ENCODE measurements at places on chromosomes 7 and 10.
A peak's percentile ranks its signal among the peaks of the same experiment; 100 is the strongest.

DNA sequence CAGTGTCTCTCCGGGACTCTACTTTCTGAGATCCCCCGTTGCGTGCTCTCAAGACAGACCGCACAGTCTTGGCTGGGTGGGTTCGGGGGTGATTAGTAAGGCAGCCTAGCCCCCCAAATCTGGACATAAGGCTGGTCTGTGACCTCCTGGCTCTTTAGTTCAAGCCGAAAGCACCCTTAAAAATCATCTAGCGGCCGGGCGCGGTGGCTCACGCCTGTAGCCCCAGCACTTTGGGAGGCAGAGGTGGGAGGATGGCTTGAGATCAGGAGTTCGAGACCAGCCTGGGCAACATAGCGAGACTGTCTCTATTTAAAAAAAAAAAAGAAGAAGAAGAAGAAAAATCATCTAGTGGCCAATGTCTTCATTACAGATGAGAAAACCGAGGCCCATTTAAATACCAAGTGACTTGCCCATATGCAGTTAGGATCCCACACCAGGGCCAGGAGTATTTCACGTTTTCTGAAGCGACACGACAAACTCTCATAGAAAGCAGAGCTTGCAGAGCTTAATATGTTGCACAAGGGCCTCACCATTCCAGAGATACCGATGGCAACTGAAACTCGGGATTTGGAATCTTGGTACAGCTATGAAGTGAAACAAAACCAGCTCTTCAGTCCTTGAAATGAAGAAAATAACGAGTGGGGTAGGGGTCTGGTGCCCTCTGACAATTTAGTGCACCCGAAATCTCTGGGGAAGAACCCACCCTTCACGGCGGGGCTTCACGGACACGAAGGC, 703 bp upstream of the HILPDA start:
- peaks cover 20% of the 10 kb centered on the region for H3K36me3 ChIP-seq
- peaks cover 12% of the 10 kb centered on the region for H3K27me3 ChIP-seq
- no peak for DNase-seq
- H3K4me3 ChIP-seq = peak overlapping the region; percentile 95
- H3K27ac ChIP-seq = peak overlapping the region; percentile 79
- peaks cover 68% of the 10 kb centered on the region for H3K4me1 ChIP-seq

- peaks cover 8% of the 10 kb centered on the region for H3K4me1 ChIP-seq
- no peak overlapping the region for H3K4me3 ChIP-seq
- no peaks in the 10 kb centered on the region for H3K27me3 ChIP-seq
- DNase-seq = no peak
- no peak overlapping the region for H3K27ac ChIP-seq
These were observed 11.4 kb upstream of the TMEM26 start for GRCh38 chr10:61464461-61465170.

- H3K27me3 ChIP-seq = no peaks in the 10 kb centered on the region
- no peak for DNase-seq
- H3K4me1 ChIP-seq = no peaks in the 10 kb centered on the region
- no peak overlapping the region for H3K4me3 ChIP-seq
- H3K36me3 ChIP-seq = no peaks in the 10 kb centered on the region
These were observed 33.5 kb downstream of the ACTA2 start for GRCh38 chr10:88919041-88919440.

DNA sequence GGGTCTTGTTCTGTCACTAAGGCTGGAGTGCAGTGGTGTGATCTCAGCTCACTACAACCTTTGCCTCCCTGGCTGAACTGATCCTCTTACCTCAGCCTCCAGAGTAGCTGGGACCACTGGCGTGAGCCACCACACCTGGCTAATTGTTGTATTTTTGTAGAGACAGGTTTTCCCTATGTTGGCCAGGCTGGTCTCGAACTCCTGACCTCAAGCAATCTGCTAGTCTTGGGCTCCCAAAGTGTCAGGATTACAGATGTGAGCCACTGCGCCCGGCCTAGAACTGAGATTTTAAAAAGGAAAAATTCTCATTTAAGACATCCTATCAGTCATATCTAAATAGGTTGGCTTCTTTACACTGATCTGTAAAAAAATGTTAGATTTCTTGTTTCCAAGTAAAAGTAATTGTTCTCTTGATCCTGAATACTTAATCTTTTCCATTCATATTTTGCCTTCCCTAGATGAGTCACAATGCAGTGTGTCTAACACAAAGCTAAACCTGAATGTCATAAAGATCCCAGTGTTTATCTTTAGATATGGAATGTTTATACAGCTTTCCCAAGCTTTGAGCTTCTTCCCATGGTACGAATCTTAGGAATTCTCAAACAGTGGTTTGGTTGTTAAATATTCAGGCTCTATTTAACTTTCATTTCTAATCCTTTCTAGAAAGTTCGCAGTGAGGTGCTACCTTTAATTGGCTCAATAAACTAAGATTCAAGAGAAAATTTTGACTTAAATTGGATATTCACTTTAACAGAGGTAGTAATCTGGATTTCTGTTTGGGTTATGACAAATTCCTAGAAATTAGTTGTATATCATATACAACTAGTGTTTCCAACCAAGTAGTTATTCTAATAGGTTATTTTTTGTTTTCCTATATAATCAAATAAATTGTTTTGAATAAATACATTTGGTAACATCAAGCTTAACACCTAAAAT, 12.1 kb upstream of the LAMB1 start:
- H3K27ac ChIP-seq = no peak overlapping the region
- H3K4me3 ChIP-seq = no peak overlapping the region
- peaks cover 3% of the 10 kb centered on the region for H3K4me1 ChIP-seq
- no peak for DNase-seq
- no peaks in the 10 kb centered on the region for H3K36me3 ChIP-seq
- H3K27me3 ChIP-seq = peaks cover 3% of the 10 kb centered on the region

- peak overlapping the region; percentile 95 for H3K27ac ChIP-seq
- peaks cover 35% of the 10 kb centered on the region for H3K36me3 ChIP-seq
- no peak overlapping the region for H3K4me3 ChIP-seq
- H3K27me3 ChIP-seq = no peaks in the 10 kb centered on the region
- no peak for DNase-seq
These were observed 10.0 kb downstream of the KLF6 start for GRCh38 chr10:3774814-3775695.

- peaks cover 3% of the 10 kb centered on the region for H3K36me3 ChIP-seq
- no peaks in the 10 kb centered on the region for H3K27me3 ChIP-seq
These were observed 170.6 kb downstream of the PKD1L1 start for GRCh38 chr7:47777531-47778152.

DNA sequence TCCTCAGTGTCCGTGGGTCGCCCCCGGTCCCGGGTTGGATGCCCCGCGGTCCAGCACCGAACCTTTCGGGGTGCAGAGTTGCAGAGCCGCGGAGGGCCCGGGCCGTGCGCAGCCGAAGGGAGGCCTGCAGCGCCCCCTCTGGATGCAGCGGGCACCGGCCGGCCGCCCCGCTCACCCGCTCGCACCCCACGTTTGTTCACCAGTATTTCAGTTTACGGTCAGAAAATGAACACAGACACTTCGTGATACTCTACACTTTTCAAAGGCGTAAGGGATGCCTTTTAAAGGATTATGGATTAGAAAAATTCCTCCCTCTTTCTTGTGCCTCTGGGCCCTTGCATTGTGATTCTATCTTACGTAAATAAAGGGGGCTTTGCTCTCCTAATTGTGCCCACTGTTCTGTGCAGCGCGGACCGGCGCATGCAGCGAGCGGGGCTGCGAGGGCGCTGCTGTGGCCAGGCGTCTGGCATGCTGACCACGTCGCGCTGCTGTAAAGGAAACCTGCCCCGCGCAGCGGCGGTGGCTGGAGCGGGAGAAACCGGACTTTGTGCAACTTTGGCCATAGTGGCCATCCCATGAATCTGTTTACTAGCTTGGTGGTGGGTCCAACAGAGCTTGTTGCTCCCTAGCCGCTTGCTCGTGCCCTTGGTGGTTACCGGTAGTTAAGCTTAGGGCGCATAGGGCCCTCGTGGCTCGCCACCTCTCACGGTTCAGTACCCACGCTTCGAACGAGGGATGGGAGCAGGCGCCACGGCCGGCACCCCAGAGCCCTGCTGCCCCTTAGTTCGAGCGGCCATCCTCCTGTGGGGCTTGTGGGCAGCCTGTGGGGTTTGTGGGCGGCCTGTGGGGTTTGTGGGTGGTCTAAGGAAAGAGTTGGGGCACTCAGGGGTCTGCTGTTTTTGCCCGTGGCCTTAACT, 739 bp upstream of the MEST start:
- DNase-seq = peak; percentile 71
- peaks cover 6% of the 10 kb centered on the region for H3K36me3 ChIP-seq
- peaks cover 46% of the 10 kb centered on the region for H3K4me1 ChIP-seq
- peak overlapping the region; percentile 88 for H3K27ac ChIP-seq
- H3K4me3 ChIP-seq = peak overlapping the region; percentile 83

DNA sequence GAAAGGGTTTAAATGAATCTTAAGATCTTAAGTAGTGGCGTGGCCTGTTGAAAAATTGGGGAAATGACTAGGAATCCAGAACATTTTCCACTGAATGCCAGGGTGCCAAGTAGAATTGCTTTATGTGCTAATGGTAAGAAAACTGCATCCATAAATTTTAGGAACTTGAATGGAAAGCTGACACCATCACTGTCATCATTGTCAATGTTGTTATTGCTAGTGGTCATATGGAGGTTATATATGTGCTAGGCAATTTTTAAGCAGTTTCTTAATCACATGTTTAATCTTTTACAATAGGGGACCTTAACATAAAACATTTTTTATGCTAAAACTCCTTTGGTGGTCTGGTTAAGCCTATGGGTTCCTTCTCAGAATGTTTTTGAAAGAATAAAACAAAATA, 13.1 kb downstream of the MARCHF5 start:
- peak overlapping the region; percentile 15 for H3K4me3 ChIP-seq
- DNase-seq = no peak
- H3K27ac ChIP-seq = peak overlapping the region; percentile 82

DNA sequence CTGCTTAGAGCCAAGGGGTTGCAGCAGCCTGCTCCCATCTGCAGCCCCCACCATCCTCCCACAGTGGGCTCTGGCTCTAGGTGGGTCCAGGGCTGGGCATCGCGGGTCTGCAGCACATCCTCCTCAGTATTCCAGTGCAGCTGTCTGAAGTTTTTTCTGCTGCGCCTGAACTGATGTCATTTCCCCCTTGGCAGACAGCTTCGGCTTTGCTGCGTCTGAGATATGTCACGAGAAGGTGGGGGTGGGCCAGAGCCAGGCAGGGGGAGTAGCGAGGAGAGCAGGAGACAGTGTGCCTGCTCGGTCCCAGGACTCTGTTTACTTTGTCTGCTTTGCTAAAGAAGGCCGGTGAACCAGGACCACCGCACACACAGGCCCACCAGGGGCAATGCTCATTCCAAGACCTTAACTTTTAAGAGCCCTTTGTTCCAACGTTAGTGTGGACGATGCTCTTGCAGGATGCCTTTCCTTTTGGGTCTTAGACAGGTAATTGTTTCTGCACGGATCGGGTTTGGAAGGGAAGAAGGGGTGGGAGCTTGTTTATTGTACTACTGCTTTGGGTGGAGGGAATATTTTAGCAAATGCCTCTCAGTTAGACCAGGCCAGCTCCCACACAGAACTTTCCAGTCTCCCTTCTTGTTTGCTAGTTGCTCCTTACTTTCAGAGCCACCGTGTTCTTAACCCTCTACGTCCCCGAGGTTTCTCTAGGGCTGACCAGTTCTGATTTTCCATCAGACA, 32.4 kb downstream of the WBP1L start:
- H3K4me3 ChIP-seq = peak overlapping the region; percentile 41
- no peaks in the 10 kb centered on the region for H3K27me3 ChIP-seq
- peak overlapping the region; percentile 32 for H3K27ac ChIP-seq
- H3K4me1 ChIP-seq = peaks cover 65% of the 10 kb centered on the region

DNA sequence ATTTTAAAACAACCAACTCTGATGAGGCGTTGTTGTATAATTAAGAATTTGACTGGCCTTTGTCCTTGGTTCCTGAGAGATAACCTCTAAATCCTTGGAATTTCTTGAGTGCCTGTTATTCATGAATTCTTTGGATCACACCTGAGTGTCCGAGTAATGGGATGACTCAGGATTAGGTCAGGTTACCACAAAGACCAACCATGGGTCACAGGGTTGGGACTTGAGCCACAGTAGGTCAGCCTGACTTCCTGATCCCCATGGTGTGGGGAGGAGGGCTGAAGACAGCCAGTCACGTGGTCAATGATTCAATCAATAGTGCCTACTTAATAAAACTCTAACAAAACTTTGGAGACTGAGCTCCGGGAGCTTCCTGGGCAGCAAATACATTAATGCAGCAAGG, 192.5 kb downstream of the GFRA1 start:
- no peaks in the 10 kb centered on the region for H3K36me3 ChIP-seq
- H3K27ac ChIP-seq = 0 out of 2 replicates have a peak overlapping the region, but pooled peaks have one; percentile 38
- peaks cover 16% of the 10 kb centered on the region for H3K4me1 ChIP-seq
- DNase-seq = peak; percentile 18

Data from WTC11 (cell line).